Germinal center (tissue), 1 donor: ENCODE measurements at places on chromosomes 2 and 18.
A peak's percentile ranks its signal among the peaks of the same experiment; 100 is the strongest.

GRCh38 chr18:50360611-50361010 is 14.2 kb upstream of the SKA1 start:
- DNase-seq, result no peak

DNA sequence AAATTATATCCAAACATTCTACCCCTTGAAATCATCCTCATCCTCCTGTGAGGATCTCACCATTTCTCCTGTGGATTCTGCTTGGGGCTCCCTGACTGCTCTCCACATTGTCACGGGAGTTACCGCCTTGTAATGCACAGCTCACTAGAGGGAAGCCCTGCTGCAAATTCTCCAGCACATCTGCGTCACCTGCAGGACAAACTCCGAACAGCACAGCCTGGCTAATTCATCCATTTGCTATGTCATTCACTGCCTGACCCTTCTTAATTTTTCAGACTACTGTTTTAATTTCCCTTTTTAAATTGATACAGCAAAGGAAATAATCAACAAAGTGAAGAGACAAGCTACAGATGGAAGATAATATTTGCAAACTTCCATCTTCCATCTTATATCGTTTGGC is 627.4 kb downstream of the FBXO15 start:
- DNase-seq, result no peak

- DNase-seq, result no peak
Observed at GRCh38 chr2:122955776-122956175, 1069.3 kb upstream of the CNTNAP5 start.

GRCh38 chr2:71609029-71609428 is 155.7 kb downstream of the DYSF start:
- no peak for DNase-seq

- DNase-seq, result no peak
Observed at GRCh38 chr2:3940661-3941060, 237.3 kb downstream of the DCDC2C start.

DNA sequence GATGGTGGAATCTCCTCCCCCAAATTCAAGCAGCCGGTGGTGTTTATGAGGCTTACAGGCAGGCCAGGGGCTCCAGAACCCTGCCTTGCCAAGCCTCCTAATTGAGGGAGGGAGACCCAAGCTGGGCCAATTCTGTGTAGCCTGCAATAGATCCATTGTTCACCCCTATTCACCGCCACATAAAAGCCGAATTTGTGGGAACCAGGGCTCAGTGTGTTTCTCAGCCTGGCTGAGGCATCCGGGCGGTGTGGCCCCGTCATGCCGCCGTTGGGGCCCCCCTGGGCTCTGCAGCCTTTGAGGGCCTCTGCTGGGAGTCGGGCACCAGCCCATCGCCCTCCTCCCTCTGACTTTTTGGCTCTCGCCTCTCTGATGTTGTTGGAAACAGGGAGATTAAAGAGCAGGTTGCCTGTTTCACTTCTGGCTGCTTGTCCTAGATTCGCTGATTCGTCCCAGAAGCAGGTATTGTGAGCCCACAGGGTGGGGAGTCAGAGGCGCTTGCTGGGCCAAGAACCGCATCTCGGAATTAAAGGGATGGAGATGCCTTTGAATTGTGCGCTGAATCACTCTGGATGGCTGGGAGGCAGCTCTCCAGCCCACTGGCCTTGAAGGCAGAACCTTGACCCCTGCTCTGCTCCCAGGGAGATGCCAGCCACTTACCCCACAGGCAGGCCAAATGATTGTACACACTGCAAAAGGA is 14.7 kb upstream of the OTOS start:
- no peak for DNase-seq

GRCh38 chr2:241612156-241613016 is 24.6 kb downstream of the THAP4 start:
- no peak for DNase-seq

GRCh38 chr2:49021271-49021670 is 133.0 kb downstream of the FSHR start:
- DNase-seq, result no peak

- no peak for DNase-seq
Observed at GRCh38 chr2:21163213-21163612, 39.4 kb downstream of the TDRD15 start.

- DNase-seq, result no peak
Observed at GRCh38 chr2:234533626-234534025, 36.7 kb upstream of the ARL4C start.

GRCh38 chr2:100571668-100572067 is 8.9 kb downstream of the PDCL3 start:
- DNase-seq, result no peak

GRCh38 chr2:156004459-156004858 is 328.1 kb downstream of the NR4A2 start:
- DNase-seq, result no peak

GRCh38 chr2:171244466-171244969 is 83.8 kb upstream of the TLK1 start:
- no peak for DNase-seq

- DNase-seq, result no peak
Observed at GRCh38 chr2:64910523-64910922, 78.7 kb upstream of the SLC1A4 start.

DNA sequence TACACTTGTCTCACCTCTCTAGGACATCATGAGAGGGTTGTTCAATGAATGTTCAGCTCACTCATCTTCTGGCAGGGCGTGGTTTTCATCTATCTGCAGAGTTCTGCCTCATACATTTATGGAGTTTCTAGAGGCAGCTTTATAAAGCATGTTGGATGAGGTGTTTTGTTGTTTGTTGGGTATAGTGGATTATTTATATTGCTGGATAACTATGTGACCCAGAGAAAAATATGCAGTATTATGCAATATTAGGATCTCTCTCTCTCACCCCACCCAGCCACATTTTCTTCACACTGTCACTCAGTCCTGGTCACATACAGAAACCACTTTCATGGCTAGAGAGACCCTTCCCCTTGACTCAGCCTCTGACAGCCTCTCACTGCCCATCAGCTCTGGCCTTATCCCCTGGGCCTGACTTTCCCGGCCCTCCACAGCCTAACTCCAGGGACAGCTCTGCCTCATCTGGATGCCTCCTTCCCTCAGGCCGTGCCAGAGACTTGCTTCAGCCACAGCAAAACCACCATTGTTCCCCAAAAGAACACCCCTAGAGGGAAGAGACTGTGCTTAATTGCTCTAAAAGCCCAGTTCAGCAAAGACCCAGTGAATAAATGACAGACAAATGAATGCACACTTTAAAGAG is 260.3 kb downstream of the MYCN start:
- no peak for DNase-seq

GRCh38 chr2:81835321-81836000 is 1530.9 kb upstream of the LRRTM1 start:
- DNase-seq, result no peak

GRCh38 chr18:63725682-63726480 is 23.1 kb downstream of the SERPINB11 start:
- DNase-seq, result no peak

DNA sequence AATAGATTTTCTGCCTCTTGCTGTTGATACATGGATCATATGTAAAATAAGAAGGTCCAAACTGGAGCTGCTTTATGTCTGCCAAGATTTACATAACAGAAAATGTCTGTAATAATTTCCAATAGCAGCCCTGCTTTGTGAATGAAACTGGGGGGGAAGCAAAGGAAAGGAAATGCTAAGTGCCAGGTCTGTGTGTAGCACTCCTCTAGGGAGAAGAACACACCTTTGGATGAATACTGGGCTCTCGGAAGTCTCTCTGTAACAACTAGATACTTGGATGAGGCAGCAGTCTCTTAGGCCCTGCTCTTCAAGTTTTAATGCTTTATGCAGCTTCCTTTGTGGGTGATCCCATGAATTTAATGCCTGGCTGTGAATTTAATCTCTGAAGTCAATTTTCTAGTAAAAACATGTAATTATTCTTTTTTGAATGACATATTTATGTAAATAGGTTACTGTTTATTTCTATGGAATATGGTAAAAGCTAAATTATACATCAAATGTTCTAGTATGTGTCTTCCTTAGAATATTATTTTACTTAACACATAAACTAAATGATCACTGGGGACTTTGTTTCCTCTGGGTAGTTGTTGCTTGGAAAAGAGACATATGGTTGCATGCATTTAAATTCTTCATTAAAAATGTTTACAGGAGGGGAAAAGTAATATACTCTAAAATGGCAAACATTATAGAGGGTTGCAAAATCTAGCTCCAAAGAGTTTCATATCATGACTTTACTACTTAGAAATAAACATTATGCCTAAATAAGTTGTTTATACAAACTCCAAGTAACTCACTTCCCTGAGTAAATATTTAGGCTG is 336.6 kb upstream of the CWC22 start:
- no peak for DNase-seq

- DNase-seq, result no peak
Observed at GRCh38 chr2:24313744-24314632, 46.3 kb downstream of the ITSN2 start.

DNA sequence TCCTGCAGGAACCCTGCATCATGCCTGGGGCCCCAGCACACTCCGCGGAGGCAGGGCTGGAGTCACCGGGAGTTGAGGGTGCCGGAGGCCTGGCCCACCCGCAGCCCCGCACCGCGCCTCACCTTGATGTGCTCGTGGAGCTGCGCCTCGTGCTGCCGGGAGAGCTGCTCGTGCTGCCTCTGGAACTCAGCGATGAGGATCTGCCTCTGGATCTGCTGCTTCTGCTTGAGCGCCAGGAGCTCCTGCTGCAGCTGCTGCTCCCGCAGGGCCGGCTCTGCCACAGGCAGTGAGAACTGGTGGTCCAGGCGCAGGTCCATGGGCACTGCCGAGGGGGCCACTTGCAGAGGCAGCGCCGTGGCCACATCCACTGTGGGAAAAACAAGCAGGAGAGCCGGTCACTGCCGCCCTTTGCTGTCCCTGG is 211.1 kb downstream of the HDAC4 start:
- no peak for DNase-seq

- no peak for DNase-seq
Observed at GRCh38 chr2:226320076-226320948, 479.3 kb downstream of the IRS1 start.

- no peak for DNase-seq
Observed at GRCh38 chr2:232492963-232493700, 5.5 kb upstream of the ECEL1 start.

GRCh38 chr18:7094427-7094826 is 23.2 kb downstream of the LAMA1 start:
- no peak for DNase-seq

GRCh38 chr18:49274188-49274714 is 186.2 kb downstream of the DYM start:
- DNase-seq, result no peak

GRCh38 chr18:76056471-76057110 is 438.5 kb downstream of the ZNF516 start:
- no peak for DNase-seq

DNA sequence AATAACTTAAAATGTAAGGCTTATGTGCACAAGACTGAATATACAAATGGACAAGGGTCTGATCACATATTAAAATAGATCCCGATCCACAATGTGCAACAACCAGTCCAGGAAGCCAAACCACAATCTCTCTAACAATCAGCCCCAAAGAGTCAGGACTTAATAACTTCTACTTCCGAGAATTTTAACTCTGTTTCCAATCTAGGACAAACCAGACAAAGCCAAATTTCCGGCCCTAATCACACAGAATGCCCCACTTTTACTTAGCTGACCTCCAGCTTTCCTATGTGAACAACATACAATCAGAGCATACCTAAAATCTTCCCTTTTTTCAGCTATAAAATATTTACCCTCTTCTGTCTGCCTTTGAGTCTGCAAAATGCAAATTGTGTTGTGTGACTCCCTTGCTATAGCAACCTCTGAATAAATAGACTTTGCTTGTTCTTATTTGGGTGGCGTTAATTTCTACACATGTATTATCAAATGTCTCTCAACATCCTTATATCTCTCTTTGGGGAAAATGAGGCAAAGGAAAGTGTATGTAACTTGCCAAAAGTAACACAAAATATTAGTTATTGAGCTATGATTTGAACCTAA is 381.9 kb upstream of the MC4R start:
- DNase-seq, result no peak

GRCh38 chr18:6521803-6522418 is 107.2 kb upstream of the L3MBTL4 start:
- DNase-seq, result peak; percentile 33

GRCh38 chr18:79926306-79926705 is 25.1 kb downstream of the SLC66A2 start:
- DNase-seq, result no peak

DNA sequence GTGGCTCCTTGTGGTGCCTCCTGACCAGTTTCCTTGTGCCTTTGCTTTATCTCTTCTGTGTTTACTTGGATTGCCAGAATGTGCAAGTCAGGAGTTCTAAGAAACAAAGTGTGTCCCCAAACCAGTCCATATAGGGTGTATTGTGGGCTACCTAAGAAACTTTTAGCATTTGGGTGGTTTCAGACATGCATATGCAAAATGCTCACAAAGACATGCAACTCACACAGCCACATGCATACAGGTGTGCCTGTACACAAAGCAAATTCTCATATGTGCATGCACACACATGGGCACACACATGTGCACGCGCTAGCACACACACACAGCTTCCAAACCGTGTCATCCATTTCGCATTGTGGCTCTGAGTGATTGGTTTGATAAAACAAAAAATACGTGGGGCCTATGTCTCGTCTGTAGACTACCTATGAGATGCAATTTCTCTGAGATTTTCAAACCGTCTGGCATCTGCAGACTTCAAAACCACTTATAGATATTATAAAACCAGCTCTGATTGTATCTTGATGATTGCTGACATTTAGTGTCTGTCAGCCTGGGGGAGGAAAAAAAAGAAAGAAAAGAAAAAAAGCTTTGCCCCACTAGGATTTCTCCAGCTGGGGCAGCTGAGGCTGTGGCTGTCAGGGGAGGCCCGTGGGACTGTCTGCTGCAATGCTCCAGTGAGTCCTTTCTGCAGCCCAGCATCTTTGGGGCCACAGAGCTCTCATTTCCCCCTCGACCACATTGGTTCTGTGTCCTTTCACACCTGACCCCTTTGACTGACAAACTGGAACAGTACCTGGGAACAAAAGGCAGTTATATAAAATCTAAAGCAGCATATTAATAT is 556.1 kb downstream of the CMPK2 start:
- DNase-seq, result peak; percentile 47

- no peak for DNase-seq
Observed at GRCh38 chr2:231452799-231453508, 11.3 kb downstream of the NCL start.

DNA sequence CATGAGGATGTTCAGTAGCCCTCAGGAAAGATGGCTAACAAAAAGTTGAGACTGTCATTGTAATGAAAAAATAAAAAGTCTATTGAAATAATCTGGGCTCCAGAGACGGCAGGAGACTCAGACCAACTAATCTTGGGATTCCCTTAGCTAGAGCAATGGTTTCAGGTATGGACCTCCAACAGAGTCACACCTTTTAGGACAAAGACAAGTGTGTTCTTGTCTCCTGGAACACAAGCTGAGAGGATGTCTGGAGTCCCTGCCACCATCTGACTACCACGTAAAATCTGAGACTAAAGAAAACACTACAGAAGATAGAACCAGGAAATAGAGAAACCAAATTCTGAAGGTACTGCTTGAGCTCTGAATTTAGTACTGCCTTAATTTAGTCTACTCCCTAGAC is 103.3 kb upstream of the RBBP8 start:
- no peak for DNase-seq

- peak; percentile 46 for DNase-seq
Observed at GRCh38 chr2:144519934-144520731, at the start of gene ZEB2. TSS of gene ZEB2 (minus strand) at chr2:144520119. CDS start at chr2:144517350, 2,769 bp downstream.
